HT-29 (cell line): ENCODE measurements at places on chromosomes 3 and 15.

DNA sequence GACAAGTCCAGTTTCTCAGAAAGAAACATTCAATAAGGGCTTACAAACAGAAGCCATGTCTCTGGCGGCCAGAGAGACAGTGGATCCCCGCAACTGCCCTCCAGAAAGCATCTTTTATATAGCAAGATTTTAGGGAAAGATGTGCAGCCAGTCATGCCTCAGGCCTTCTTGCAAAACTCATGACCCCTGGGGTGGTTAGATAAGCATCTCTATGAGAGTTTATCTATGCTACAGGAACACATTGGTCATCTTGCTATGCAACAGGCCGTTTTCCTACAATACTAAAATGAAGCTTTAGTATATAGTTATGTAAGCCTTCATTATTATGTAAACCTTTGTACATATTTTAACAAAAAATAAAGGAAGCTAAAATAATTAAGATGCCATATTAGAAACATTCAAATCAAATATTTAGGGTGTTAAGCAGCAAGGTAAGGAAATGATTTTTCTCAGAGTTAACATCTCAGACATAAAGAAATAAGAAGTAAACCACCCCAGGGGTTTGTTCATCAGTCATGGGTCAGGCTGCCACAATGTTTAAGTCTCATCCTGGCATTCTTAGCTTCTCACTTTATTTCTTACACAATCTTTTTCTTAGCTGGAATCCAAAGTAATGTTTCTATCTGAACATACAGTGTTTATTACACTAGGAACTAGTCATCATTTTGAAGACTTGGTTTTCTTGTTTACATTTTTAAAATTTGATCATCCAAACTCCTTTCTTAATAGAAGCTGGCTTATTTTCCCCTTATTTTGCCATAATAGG, 6.3 kb upstream of the FSIP1 start:
- DNase-seq, result no peak

DNA sequence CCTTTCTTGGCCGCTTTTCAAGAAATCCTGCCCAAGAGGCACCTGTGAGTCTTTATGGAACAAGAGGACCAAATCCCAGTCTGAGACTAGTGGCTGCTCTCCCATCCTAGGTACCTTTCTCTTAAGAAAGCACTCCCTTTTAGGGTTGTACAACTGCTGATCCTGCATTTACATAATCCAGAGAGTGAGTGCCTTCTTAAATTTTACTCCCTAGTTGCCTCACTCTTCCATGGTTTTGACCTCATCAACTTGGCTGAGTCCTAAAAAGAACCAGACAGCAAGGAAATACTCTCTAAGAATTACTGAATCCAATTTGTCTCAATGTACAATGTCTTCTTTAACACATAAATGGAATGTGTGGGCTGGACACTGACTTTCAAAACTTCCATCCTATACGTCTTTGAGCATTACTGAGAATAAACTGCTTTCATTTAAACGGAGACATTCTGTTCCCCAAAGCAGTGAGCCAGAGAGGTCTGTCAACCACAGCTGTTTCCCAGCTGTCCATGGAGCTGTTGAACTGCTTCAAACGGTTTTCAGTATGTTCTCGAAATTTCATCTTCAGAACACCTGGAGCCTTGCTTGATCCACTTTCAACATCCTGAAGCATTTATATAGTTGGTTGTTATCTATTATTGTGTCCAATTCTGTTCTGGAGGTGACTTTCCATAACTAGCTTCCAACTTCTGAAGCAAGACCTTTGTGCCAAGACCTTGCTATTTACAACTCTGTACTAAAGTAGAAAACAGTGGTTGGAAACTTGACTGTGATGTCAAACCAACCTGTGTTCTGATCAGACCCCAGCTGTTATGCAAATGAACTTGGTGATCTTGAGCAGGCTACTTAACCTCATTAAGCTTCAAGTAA, 179.1 kb downstream of the SLC9A9 start:
- DNase-seq, result no peak

DNA sequence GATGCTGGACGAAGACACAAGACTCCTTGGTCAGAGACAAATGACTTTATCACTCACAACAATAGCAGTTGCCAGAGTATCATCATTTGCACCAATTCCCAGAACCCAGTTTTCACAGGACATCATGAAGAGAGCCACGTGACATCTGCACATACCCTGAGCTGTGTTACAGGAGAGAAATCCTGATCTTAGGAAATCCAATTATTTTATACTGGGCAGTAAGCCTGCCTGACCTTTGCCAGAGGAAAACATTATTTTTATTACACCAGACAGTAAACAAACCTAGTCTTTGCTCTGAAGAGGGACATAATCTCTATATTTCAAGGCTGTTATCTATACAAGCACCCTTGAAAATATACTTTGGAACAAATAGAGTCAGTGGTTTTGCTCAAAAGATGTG, 77.4 kb downstream of the ZBBX start:
- no peak for DNase-seq

- no peak for DNase-seq
Measured at GRCh38 chr3:10140996-10141546, 507 bp upstream of the VHL start.

DNA sequence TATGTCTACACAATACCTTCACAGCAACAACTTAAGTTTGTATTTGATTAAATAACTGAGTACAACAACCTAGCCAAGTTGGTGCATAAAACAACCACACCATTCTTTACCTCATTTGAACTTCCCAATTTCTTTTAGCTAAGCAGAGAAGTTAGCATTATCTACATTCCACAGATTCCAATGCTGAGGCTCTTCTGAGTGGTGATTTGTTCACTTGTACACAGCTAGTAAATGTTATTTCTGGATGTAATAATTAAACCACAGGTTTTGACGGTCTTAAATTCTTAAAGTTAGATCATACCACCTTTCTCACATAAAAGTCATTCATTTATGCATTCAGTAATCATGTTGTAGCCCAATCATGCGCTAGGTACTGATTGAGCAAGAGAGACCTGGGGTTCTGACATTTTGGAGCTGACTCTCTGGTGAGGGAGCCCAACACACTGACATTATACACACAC, 102.5 kb downstream of the SST start:
- DNase-seq, result no peak

DNA sequence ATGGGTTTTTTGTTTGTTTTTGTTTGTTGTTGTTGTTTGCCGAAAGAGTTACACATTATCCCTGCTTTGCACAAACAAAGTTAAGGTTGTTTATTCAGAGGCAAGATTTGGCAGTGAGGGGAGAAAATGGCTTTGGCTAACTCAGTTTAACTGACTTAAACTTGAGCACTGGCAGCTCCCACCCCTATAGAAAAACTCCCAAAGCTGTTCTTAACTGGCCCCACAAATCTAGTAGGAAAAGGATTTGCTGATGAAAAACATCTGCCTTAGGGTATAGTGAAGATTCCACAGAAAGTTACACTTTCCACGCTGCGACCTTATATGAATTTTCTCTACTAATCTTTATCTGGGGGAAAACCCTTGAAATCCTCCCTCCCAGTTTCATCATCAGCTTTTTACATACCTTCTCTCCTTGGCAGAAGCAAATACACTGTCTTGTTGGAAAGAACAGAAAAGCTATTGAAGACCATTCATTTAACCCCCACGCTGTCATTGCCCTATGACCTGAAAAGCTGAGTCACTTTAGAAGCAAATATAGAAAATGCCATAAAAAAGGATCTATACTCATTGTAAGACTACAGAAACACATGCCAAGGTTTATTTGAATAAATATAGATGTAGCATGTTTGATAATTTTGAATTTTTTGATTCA, 551.7 kb downstream of the NR2F2 start:
- DNase-seq, result no peak

DNA sequence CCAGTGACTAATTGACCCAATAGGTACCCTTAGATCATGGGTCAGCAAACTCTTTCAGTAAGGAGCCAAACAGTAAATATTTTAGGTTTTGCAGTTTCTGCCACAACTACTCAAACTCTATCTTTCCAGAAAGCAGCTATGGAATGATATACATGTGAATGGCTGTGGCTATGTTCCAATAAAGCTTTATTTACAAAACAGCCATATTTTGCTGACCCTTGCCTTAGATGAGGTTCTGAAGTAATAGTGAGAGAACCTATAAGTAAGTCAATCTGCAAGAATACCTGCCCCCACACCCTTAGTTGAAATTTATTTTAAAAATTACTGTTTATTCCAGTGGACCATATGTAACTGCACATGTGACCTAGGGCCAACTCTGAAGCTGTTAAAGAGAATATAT, 134.0 kb downstream of the CMSS1 start:
- no peak for DNase-seq

DNA sequence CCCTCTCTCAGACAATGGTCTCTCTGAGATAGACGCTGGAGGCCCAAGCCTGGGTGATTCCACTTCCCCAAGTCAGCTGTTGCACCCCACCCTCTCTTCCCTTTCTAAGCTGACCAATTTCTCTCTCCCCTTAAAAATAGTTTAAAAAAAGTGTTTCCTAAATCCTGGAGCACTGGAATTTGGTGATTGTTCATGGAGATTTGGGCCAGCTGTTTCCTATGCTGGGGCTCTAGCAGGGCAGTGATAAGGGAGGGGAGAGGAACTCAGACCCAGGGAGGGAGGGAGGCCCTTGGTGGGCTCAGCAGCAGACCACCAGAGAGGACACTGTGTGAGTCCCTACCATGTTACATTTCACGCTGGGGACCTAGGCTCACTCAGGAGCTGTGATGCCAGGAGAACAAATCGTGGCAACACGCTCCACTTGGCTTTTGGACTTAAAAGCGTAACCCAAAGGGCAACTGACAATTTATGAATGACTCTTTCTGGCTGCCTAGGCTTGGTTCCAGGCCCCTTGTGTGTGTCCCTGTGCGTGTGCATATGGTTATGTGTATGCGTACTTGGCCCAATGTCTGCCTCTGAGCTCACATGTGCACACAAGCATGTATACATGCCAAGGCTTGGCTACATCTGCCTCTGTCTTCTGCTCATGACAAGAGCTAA, 59.8 kb upstream of the INSYN1 start:
- no peak for DNase-seq

DNA sequence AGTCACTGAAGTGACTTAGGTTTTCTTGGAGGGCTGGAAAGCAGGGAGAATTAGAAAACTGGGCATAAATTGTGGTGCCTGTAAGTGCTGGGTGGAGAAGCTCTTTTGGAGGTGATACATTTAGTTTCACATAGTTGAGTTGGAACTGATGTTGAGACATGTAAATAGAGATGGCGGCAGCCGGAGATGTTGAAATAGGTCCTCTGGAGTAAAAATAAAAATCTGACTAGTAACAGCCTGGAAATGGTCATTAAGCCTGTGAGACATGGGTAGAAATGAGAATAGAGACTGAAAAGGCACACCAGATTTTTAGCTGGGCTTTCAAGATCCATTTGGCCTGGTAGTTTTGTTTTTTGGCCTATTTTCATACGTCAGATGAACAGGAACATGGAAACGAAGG, 2.9 kb upstream of the NIT2 start:
- no peak for DNase-seq
